ENCODE measurements at places on chromosomes 5 and 9.

DNA sequence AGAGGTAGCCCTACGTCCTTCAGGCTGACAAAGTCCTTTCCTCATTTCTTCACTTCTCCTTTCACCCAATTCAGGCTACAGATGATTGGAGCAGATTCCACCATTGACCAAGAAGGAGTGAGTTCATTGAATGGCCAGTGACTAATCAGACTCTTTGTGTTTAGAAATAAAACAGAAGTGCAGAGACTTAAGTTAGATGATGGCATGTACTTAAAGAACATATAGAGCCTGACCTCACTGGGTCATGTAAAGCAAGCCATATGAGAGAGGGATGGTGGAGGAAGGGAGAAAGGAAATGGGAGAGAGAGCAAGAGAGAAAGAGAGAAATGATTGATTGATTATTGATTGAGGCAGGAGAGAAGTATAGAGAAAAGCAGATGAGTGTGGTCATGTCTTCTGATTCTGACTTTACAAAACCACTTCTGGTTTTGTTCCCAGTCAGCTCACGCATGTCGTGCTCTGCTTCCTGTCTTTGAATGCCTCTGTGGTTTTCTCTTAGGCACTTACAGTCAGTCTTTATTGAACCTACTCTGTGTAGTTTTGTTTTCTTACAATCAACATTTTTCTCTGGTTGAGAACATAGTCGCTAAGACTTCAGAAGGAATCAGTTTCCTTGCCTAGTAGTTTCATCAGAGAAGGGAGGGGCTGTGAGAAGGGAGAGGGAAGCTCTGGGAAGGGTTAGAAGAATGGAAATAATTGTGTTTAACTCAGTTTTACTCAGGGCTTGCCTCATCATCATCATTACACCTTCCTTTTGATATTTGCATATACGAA, 149.2 kb upstream of the KLF9 start:
- no peaks in the 10 kb centered on the region for H3K36me3 ChIP-seq
- no peak overlapping the region for H3K4me3 ChIP-seq
- no peak overlapping the region for H3K27ac ChIP-seq
- H3K27me3 ChIP-seq: no peaks in the 10 kb centered on the region

- no peak for DNase-seq
- peaks cover 10% of the 10 kb centered on the region for H3K36me3 ChIP-seq
- peaks cover 43% of the 10 kb centered on the region for H3K4me1 ChIP-seq
- no peak overlapping the region for H3K4me3 ChIP-seq
- no peaks in the 10 kb centered on the region for H3K27me3 ChIP-seq
Observed at GRCh38 chr5:113058269-113058668, 81.7 kb downstream of the DCP2 start.

DNA sequence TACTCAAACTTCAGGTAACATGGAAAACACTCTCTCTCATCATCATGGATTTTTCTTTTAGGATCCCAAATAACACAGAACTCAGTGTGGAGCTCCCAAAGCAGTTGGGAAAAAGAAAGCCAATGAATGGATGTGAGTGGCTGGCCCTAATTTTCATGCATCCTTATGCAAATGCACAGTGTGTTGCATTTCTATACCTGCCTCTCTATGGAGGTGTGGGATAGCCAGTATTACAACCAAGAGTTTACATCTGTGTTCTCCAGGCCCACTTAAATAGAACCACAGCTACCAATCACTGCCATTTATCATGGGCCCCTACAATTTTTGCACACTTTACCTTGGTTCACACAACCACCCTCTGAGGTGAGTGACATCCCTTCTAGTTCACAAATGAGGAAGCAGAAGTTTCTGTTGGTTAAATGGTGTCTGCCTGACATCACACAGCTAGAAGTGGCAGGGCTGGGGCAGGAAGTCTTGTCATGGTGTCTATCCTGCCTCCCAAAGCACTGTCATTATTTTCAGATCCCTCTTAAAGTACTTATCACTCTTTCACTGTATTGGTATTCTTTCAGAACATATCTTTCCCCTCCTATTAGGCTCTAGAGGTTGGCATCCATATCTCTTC, 17.3 kb downstream of the MAMDC2 start:
- no peaks in the 10 kb centered on the region for H3K36me3 ChIP-seq
- no peaks in the 10 kb centered on the region for H3K4me1 ChIP-seq
- H3K4me3 ChIP-seq: no peak overlapping the region
- H3K27ac ChIP-seq: no peak overlapping the region
- DNase-seq: no peak

DNA sequence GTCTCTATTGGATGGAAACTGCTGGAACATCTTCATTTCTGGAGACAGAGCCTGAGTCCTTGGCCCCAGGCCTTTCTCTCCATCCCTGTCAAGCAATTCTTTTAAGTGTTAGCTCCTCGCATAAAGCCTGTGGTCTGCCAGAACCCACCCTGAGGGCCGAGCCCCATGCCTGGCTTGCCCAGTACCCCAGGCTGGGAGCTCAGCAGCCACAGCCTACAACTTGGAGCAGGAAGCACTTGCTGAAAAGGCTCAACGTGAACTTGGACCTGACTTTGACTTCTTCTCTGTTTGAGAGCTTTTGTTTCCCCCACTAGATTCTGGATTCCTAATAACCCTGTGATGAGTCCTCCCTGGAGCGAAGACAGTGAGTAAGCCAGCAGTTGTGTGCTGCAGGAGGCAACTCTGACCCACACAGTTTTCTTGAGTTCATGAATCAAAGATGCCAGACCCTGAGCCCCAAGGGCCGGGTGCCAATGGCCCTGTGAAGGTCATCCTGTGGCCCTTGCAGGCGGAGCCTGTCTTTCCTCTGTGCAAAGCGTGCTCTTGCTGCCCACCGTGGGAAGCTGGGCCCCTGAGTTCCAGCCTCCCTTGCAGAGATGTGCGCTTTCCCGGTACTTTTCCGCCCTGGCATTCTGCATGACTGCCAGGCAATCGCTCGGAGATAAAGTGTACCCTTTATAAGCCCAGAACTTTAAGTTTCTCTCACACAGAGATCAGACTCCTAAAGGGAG, 64.3 kb upstream of the RUFY1 start:
- no peaks in the 10 kb centered on the region for H3K27me3 ChIP-seq
- H3K4me3 ChIP-seq: no peak overlapping the region
- DNase-seq: no peak
- no peaks in the 10 kb centered on the region for H3K36me3 ChIP-seq
- no peak overlapping the region for H3K27ac ChIP-seq
- H3K4me1 ChIP-seq: peaks cover 16% of the 10 kb centered on the region

GRCh38 chr9:112174965-112175795, at the start of gene SUSD1:
Gene SUSD1, minus strand, starts transcription at chr9:112175297. Its CDS starts 62 bp downstream, at chr9:112175235.
- no peaks in the 10 kb centered on the region for H3K27me3 ChIP-seq
- no peaks in the 10 kb centered on the region for H3K36me3 ChIP-seq
- peaks cover 22% of the 10 kb centered on the region for H3K4me1 ChIP-seq

DNA sequence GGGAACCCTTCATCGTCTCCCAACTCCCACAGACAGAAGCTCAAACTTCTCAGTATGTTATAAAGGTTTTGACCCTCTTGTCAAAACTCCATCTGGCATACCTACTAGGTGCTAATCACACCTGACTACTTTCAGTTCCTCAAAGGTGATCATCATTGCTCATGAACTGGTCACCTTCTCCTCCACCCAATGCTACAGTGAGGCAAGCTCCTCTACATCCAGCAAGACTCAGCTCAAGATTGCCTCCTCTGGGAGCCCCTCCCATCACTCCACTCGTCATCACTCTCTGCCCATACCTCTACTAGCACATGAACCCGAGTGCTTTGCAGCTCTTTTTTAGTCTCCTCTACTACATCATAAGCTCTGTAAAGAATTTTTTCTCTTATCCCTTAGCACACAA, 102.4 kb downstream of the LPAR1 start:
- peaks cover 3% of the 10 kb centered on the region for H3K4me1 ChIP-seq
- no peak overlapping the region for H3K4me3 ChIP-seq
- H3K27me3 ChIP-seq: no peaks in the 10 kb centered on the region
- no peaks in the 10 kb centered on the region for H3K36me3 ChIP-seq
- H3K27ac ChIP-seq: peak overlapping the region; percentile 18

- H3K27ac ChIP-seq: no peak overlapping the region
- H3K36me3 ChIP-seq: no peaks in the 10 kb centered on the region
- no peak overlapping the region for H3K4me3 ChIP-seq
Observed at GRCh38 chr5:65125591-65126541, 355.9 kb downstream of the ADAMTS6 start.

DNA sequence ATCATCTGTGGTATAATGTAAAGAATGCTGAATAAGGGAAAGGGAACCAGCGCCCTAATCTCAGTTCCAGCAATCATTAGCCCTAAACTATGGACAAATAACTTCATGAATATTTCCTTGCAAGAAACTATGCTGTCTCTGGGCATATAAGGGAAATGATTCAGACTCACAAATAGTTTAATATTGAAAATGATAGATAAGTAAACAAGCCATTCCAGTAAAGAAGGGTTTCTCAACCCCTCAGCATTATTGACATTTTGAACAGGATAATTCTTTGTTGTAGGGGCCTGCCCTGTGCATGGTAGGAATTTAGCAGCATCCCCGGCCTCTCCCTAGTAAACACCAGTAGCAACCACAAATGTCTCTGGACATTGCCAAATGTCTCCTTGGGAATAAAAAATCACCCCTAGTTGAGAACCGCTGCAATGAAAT, 23.8 kb downstream of the C5 start:
- H3K27me3 ChIP-seq: no peaks in the 10 kb centered on the region
- no peak overlapping the region for H3K27ac ChIP-seq
- no peaks in the 10 kb centered on the region for H3K4me1 ChIP-seq

DNA sequence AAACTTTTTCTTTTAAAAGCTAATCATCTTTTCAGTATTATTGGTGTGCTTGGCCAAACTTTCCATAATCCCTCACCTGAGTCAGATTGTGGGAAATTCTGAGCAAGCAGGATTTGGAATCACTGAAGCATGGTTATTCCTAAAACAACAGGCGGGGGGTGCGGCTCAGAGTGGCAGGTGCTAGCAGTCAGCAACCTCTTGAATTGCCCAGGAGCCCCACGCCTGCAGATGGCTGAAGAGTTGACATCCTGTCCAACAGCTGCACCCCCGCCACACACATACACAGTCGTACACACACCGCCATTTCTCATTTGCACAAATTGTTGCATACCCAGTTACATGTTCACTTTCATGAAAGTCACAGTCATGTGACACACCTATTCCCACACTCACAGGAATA, 96.6 kb downstream of the LHX2 start:
- peaks cover 3% of the 10 kb centered on the region for H3K27me3 ChIP-seq
- no peak overlapping the region for H3K27ac ChIP-seq
- no peaks in the 10 kb centered on the region for H3K36me3 ChIP-seq
- no peak for DNase-seq
- H3K4me3 ChIP-seq: no peak overlapping the region
- peaks cover under 1% of the 10 kb centered on the region for H3K4me1 ChIP-seq
